ENCODE measurements at places on chromosomes 5 and 9.

- DNase-seq: no peak
- H3K27ac ChIP-seq: no peak overlapping the region
- no peaks in the 10 kb centered on the region for H3K36me3 ChIP-seq
- no peak overlapping the region for H3K4me3 ChIP-seq
These were observed 214.1 kb upstream of the IER5L start for GRCh38 chr9:129392093-129392541.

DNA sequence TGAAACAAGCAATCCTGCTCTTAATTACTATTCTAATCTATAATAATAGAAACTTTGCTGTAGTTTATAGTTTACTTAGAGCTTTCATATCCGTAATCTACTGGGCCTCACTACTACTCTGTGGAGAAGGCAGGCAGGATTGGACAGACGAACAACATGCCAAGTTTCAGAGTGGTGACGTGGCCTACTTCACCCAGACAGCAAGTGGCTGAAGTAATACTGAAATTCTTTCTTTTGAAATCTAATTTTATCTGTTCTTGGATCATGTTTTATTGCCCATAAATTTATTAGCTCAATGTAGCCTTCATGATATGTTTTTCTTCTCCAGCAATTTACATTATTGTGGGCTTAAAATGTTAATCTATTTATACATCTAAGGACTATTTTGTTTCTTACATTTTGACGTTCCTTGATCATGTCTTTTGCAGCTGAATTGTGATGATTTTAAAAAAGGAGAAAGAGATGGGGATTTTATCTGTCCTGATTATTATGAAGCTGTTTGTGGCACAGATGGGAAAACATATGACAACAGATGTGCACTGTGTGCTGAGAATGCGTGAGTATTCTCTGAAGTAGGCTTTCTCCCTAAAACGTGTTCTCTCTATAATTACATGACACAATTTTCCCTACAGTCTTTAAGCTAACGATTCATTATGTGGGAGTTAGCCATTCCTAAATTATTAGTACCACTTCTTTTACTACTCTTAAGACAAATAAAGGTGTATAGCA is 22.4 kb downstream of the SPINK5 start:
- H3K27me3 ChIP-seq: no peaks in the 10 kb centered on the region
- H3K27ac ChIP-seq: no peak overlapping the region

DNA sequence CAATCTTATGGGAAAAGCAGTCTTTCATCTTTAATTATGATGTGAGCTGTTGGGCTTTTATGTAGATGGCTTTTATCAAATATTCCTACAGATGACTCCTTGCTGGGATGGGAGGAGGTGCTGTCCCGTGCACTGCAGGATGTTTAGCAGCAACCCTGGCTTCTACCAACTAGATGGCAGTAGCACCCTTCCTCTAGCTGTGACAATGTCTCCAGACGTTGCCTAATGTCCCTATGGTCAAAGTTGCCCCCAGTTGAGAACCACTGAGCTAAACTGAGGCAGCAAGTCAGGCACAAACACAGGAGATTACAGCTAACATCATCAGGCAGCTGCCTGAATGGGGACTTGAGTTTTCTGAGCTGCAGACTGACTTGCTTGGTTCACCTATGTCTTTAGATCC is 401.9 kb upstream of the PDE4D start:
- no peak overlapping the region for H3K4me3 ChIP-seq
- H3K27ac ChIP-seq: no peak overlapping the region
- no peaks in the 10 kb centered on the region for H3K27me3 ChIP-seq
- no peaks in the 10 kb centered on the region for H3K36me3 ChIP-seq
- DNase-seq: no peak
- H3K4me1 ChIP-seq: no peaks in the 10 kb centered on the region

DNA sequence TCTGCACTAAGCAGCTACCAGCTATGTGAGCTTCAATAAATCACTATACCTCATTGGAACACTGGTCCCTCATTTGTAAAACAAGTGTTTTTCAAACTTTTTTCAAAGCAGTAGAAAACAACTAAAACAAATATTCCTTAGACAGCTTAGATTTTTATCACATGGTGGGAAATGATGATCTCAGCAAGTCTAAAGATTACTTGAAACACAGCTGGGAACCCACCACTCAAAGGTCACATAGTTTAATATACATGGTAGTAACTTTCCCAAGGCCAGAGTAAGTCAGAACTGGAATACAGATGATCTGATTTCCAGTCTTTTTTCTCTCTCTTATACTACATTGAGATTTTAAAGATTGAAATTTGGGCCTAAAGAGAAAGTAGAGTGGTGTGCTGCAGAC is 850 bp upstream of the C6 start:
- no peaks in the 10 kb centered on the region for H3K36me3 ChIP-seq
- no peaks in the 10 kb centered on the region for H3K4me1 ChIP-seq
- no peak overlapping the region for H3K27ac ChIP-seq
- no peak for DNase-seq
- no peaks in the 10 kb centered on the region for H3K27me3 ChIP-seq

DNA sequence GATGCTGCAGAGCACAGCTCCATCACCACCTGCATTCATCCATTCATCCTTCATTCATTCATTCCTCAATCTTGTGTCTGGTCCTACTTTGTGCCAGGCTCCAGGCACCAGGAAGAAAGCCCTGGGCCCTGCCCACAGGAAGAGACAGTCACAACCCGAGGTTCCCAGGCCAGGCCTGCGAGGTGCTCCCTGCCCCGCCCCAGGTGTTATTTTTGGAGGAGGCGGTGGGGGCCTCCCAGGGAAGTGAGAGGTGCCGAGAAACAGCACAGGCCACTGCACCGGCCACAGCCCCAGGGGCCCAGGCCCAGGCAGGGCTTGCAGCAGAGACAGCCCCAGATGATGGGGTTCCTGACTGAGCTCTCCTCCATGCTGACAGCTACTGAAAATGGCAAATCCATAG is 33.4 kb downstream of the VAV2 start:
- peaks cover 14% of the 10 kb centered on the region for H3K4me1 ChIP-seq
- DNase-seq: no peak
- no peak overlapping the region for H3K4me3 ChIP-seq
- H3K36me3 ChIP-seq: no peaks in the 10 kb centered on the region
- no peak overlapping the region for H3K27ac ChIP-seq

- no peaks in the 10 kb centered on the region for H3K4me1 ChIP-seq
- no peak for DNase-seq
- H3K36me3 ChIP-seq: no peaks in the 10 kb centered on the region
- no peak overlapping the region for H3K4me3 ChIP-seq
- no peaks in the 10 kb centered on the region for H3K27me3 ChIP-seq
- H3K27ac ChIP-seq: no peak overlapping the region
These were observed 23.4 kb downstream of the IL33 start for GRCh38 chr9:6239048-6239461.

- no peaks in the 10 kb centered on the region for H3K27me3 ChIP-seq
- no peaks in the 10 kb centered on the region for H3K36me3 ChIP-seq
- H3K4me3 ChIP-seq: no peak overlapping the region
- no peaks in the 10 kb centered on the region for H3K4me1 ChIP-seq
- no peak overlapping the region for H3K27ac ChIP-seq
- DNase-seq: no peak
These were observed 74.4 kb downstream of the LHFPL2 start for GRCh38 chr5:78574131-78574673.

Data from H1 (cell line).